ENCODE measurements at places on chromosomes 4 and X.

- no peak for DNase-seq
Observed at GRCh38 chr4:5717449-5718158, 6.6 kb downstream of the EVC start.

DNA sequence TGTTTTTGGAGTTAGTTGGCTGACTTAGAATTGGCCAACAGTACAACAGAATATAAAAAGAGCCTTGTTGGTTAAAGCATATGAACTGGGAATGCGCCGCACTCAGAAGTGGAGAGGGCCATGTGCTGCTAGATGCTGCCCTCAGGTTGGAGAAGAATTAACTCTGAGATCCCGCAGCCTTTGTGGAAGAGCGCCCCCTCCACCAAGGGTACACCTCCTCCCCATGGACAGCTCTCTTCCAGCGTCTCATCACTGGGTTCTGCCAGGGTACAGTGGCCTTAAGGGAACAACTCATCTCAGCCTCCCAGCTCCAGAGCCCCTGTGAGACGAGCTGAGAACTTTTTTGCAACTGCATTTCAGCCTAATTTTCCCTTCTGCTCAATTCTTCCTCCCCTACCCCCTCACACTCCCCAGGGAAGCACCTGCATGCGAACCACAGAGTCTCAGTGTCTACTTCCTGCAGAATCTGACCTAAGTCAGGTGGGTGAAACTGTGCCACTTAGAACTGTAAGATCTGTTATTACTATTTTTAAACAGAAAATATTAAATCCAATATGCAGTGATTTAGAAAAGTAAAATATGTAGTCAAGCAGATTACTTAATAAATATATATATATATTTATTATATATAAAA, 380.6 kb downstream of the RAB28 start:
- DNase-seq, result no peak

GRCh38 chr4:8558080-8558960, 21.9 kb upstream of the GPR78 start:
- peak; percentile 27 for DNase-seq

- DNase-seq, result no peak
Observed at GRCh38 chr4:122762966-122763716, 30.6 kb downstream of the BBS12 start.

DNA sequence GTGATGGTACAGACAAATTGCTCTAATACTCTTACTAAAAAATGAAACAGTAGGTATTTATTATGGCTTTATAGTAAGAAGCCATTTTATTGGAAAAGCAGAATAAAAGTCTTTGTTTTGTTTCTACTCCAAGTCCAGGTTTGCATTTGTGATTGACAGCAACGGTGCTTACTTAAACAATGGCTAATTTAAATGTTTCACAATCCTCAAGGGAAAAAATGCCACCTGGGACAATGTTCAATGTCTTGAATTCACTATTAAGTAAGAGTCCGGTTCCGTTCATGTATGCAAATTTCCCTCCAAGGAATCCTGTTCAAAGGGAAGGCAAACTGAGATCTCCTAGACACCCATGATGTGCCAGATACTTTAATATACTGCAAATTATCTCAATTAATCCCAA, 123.6 kb downstream of the RBM47 start:
- DNase-seq, result no peak

- no peak for DNase-seq
Observed at GRCh38 chr4:80631861-80632260, 296.3 kb downstream of the CFAP299 start.

All from right cardiac atrium (tissue), 5 donors.